ENCODE measurements at places on chromosomes 1 and 21.

DNA sequence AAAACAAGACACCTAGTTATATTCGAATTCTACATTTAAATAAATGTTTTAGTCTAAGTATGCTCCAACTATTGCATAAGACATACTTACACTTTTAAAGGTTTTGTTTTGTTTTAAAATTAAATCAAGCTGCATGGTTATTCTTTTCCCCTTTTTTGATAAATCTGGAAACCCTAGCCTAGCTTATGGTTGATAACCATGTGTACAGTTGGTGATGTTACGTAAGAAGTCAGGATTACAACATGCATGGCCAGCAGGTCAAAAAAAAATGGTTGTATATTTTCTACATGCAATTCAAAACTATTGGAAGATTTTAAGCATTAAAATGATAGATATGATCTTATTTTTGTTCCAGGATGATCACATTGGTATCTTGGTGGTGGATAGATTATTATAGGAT, 1600.6 kb downstream of the PLA2G4A start:
- DNase-seq, result peak; percentile 9

DNA sequence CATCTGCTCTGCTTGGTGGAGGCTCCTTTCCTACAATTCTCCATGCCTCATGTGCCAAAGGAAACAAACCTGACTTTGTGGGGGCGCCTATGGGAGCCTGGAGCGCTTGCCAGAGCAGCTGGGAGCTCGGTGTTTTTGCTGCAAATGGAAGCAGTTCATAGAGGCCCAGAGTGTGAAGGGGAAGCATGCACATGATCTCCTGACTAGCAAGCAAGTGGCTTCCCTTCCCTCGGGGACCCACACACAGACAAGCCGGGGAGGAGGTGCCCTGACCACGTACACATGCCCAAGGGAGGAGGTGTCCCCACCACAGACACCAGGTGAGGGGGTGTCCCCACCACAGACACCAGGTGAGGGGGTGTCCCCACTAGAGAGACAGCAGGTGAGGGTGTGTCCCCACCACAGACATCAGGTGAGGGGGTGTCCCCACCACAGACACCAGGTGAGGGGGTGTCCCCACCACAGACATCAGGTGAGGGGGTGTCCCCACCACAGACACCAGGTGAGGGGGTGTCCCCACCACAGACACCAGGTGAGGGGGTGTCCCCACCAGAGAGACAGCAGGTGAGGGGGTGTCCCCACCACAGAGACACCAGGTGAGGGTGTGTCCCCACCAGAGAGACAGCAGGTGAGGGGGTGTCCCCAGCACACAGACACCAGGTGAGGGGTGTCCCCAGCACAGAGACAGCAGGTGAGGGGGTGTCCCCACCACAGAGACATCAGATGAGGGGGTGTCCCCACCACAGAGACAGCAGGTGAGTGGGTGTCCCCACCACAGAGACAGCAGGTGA, 106.8 kb downstream of the CRYAA start:
- DNase-seq, result no peak

DNA sequence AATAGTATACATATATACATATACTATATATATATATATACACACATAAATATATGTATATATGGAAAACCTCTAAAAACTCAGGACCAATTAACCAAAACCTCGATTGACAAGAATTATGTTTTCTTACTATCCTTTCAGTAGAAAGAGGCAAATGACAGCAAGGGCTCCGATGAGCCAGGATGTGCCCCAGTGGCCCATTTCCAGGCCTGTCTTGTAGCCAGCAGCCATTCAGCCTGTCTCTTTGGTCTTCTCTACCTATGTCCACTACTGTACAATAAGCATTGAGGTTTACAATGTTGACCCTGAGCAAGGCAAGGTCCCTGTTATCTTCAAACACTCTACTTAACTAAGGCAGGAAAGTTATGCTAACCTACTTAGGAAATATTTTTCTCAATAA, 9.8 kb downstream of the KCNA2 start:
- DNase-seq, result no peak

GRCh38 chr1:52767596-52768280, 41.5 kb downstream of the ZYG11B start:
- DNase-seq, result no peak

GRCh38 chr1:58699011-58699762, 675 bp downstream of the MYSM1 start:
- DNase-seq, result no peak

DNA sequence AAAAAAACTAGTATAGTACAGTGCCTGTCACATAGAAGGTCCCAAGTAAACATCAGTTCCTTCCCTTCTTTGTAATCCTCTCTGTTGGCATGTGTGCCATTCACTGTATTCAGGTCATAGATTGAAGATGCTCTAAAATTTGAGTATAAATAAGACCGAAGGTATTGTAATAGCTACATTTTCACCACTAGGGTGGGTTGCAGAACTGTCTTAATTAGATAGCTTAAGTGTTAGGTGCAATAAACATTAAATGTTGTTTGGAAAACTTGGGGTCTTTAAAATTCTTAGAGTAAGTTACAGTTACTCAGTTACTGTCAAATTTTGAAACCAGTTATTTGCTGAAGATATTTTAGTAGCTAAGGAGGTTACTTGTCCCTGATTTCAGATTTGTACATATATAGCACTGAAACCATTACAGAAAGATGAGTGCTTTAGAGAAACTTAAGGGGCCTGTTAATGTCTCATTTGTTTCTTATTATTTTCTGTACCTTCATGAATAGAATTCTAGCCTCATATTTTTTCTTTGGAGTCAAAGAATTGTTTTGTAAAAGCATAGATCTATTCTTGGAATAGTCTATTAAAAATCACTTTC, 24.3 kb downstream of the PER3 start:
- DNase-seq, result no peak

DNA sequence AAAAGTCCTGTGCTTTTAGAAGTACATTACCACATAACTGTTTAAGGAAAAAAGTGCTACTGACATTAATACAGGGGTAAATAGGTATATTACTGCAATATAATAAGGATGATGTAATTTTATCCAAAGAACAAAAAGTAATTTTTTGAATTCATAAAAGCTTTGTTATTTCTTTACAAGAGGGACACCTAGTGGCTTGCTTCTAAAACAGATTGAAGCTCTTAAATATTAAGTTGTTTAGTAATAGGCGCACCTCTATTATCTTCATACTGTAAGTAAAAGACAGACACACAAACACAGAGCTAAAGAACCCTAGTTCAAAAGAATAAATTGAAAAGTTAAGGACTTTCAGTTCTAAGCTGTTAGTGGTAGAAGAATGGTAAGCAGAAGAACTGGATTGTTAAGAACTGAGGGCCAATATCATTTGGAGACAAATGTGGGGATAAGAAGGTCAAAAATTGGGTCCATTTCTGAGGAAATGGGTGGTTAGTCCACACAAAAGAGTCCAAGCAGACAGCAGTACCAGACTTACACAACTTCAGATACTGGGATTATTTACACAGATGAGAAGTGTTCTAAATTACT, 15.4 kb downstream of the ZNHIT6 start:
- DNase-seq, result no peak

DNA sequence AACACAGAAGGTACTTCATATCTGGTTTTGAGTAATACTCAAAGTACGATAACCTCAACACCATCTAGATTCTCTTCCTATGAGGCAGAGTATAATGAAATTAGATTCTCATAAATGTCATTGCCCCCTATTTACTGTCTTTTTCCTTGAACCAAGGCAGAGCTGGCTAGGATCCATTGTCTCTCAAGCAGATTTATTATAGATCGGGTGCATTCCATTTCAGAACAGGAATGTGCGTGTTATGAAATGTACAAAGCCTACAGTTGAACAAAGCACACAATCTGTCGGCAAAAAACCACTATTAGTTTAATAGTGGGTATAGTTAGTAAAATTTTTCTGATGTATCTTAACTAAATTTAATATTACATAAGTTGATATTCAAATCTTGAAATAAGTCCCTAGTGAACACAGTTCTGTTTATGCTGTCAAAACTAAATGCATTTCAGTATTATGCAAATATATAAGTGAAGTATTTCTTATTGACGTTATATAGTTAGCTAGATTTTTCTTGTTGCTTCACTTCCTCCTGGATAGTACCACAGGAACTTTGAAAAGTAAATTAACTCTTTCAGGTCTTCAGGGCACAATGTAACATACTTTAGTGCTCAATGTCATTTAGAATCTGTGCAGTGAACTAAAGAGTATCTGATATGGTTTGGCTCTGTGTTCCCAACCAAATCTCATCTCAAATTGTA, 92.1 kb downstream of the DDAH1 start:
- no peak for DNase-seq

DNA sequence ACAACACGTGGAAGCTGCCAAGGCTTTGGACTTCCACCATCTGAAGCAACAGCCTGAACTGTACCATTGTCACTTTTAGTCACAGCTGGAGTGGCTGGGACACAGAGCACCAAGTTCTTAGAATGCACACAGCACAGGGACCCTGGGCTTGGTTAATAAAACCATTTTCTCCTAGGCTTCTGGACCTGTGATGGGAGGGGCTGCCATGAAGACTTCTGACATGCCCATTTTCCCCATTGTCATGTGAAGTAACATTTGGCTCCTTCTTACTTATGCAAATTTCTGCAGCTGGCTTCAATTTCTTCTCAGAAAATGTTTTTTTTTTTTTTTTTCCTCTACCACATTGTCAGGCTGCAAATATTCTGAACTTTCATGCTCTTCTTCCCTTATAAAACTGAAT, 138.6 kb upstream of the BRINP3 start:
- DNase-seq, result no peak

DNA sequence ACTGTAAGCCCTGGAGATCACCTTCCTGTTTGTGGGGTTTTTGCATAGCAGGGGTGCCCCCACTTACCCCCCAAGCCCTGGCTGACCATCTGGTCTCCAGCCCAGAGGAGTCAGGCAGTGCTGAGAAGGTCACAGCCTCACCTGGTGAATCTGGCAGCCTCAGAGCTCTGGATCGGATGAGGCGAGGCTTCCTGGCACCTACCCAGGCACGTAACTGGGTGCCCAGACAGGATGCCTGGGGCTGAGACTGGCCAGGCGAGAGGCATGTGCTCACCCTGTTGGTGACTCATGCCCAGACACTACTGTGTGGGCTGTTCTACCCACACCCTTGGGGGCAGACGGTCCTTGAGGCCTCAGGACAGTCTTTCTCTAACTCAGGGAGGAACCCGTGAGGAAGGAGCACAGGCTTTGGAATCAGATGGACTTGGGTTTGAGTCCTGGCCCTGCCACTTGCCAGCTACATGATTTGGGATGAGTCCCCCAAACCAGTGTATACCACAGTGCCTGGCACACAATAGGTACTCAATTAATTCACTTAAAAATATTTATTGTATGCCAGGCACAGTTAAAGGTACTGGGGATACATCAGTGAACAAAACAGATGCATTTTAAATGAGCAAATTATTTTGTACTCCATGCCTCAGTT, 15.1 kb upstream of the PADI3 start:
- DNase-seq, result no peak

DNA sequence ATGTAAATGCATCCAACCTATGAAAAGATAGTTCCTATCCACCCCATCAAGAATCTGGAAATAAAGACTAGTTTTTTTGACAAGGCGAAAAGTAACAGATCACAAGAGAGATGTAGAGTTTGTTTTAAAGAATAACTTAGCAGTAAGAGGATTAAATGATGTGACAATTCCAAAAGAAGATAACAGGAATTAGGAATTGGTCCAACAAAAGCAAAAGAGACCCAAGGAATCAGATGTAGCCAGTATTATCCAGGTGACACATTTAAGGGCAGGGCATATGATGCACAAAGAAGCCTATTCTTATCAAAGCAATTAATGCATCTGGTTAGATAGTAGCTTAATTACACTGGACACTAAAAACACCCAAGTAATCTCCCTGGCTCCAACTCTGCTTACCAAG, 53.8 kb downstream of the PUM1 start:
- DNase-seq, result no peak

DNA sequence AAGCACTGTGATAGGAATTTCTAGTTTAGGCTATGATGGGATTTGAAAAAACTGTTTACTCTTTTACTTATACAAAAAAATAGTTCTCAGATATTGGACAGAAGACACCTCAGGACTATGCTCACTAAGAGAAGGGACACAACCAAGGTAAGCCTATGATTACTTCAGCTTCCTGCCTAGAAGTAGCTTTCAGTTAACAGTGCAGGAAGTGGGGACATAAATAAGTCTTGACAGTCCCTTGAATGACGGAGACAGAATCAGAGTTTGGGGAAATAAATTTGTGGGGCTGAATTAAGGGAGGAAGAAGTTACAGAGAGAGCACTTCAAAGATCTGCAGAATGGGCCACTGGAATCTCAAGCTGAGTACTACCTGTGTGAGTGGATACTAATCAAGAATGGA, 53.8 kb upstream of the OLFM3 start:
- DNase-seq, result no peak

DNA sequence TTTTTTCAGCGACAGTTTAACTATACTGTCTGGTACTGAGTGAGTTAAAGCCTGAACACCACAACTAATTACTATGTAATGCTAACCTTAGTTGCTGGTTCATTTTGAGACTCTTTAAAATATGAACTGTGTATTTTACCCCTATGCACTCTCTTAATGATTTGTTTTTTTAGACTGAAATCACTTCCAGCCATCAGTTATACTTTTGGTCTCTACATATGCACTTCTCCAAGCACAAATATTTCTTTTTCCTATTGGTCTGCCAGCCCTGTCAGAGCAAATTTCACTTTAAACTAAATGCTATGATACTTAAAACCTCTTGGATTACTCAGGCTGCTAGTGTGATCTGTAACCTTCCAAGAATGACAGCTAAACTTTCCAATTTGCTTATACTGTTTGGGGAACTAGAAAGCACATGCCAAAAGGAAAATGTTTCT, 38.1 kb upstream of the SCYL3 start:
- no peak for DNase-seq

DNA sequence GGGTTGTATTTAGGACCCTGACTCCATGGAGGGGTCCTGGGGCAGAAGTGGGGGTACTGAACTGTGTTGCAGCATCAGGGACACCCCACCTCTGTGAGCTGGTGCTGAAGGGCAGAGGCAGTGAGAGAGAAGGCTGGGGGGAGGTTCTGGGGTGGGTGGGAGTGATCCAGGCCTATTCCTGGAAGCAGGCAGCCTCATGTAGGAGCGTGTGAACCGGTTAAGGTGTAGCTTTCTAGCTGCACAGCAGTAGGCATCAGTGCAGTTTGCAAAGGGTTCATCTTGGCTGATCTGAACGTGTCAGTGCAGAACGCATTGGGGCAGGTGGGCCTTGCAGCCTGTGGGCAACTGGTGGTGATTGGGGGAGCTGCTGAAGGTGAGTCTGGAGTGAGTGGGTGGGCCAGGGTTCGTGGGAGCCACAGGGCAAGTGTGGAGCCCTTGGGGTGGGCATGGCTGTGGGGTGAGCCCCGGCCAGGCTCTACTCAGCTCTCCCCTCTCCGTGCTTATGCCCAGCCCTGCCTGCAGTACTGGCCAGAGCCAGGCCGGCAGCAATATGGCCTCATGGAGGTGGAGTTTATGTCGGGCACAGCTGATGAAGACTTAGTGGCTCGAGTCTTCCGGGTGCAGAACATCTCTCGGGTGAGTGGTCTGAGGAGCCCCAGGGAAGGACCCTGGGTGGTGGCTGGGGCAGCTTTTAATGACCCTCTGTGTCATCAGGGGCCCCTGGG, 86.7 kb downstream of the PTPRU start:
- DNase-seq, result no peak
